ENCODE measurements at places on chromosomes 3 and 15.

DNA sequence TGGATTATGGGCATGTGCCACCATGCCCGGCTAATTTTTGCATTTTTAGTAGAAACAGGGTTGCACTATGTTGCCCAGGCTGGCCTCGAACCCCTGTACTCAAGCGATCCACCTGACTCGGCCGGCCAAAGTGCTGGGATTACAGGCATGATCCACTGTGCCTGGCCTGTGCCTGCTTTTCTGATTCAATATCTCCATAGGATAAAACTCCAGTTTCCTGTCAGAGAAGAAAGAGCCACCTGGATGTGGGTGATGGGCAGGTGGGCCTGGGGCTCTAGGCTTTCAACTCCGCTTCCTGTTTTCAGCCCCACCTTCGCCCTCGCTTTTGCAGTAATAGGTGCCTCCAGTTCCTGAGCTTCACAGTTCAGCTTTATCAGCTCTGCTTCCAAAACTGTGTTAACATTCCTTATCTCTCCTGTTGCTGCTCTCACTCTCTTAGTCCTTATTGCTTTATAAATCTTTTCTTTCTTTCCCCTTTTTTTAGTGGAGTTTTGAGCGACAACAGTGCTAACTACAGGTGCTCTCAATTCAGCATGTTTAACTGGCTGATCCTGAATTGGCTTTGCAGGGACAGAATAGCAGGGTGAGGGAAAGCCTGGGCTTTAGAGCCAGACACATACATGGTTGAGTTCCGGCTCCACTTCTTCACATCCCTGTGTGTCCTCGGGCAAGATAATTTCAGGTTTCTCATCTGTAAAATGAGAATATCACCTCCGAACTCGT lies 21.1 kb upstream of the PDE8A start:
- no peak for DNase-seq

DNA sequence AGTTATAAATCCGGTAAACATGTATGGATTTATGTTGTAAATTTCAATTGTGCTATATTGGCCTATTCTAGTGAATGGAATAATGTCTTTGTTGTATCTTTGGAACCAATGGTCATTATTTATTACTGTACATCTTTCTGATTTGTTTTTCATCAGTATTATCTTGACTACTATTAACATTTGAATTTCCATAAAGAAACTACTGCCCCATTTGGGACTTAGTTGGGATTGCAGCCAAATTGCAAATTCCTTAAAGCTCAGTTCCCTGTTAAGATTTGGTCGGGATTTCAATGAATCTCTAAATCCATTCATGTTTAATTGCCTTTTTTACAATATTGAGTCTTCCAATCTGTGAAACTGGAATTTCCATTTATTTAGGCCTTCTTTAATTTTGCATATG lies 822.4 kb upstream of the CADM2 start:
- DNase-seq = no peak

DNA sequence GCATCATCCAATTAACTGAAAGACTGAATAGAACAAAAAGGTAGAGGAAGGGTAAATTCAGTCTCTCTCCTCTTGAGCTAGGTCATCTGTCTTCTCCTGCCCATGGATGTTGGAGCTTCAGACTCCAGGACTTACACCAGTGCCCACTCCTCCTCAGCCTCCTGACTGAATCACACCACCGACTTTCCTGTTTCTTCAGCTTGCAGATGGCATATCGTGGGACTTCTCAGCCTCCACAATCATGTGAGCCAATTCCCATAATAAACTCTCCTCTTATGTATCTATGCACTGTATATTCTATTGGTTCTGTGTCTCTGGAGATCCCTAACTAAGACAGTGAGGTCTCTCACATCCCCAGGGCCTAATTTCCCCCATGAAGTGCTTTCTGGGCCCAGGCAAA lies 140.4 kb downstream of the CD47 start:
- DNase-seq = no peak

DNA sequence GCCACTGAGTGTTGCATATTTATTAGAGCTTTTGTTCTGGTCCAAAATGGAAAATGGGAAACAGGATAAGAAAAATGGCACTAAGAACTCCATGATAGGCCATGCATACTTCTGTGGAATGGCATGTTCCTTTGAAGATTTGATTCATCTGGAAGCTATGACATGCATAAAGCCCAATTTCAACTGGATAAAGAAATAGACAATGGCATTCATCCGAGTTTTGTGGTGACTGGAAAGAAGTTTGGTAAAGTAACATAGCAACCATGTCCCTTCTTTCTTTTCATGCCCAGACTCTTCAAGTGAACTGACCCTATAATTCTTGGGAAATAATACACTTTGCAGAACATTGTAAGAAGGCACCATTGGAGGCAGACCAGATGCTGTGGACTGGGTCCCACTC lies 368.4 kb upstream of the IL12A start:
- no peak for DNase-seq

- no peak for DNase-seq
Measured at GRCh38 chr3:29516164-29516563, 235.3 kb downstream of the RBMS3 start.

Measured in HTR-8/SVneo (cell line).